ENCODE measurements at places on chromosomes 5 and 9.

DNA sequence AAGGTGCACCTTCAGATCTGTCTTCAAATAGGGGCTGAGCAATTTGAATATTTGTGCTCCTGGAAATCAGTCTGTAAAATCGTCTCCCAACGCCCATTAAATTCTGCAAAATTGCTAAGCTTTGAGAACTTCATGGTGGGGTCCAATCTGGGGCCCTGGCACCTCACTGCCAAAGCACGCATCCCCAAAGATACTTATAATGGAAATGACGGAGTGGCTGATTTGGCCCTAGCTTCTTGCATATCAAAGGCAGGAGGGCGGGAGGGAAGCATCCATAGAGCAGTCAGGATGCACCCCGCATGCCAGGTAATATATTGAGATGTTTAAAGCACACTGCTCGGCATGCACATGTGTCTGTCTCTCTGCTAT, 422.3 kb downstream of the EBF1 start:
- DNase-seq, result no peak

- no peak for DNase-seq
Observed at GRCh38 chr5:123949807-123950340, 437.9 kb downstream of the CSNK1G3 start.

DNA sequence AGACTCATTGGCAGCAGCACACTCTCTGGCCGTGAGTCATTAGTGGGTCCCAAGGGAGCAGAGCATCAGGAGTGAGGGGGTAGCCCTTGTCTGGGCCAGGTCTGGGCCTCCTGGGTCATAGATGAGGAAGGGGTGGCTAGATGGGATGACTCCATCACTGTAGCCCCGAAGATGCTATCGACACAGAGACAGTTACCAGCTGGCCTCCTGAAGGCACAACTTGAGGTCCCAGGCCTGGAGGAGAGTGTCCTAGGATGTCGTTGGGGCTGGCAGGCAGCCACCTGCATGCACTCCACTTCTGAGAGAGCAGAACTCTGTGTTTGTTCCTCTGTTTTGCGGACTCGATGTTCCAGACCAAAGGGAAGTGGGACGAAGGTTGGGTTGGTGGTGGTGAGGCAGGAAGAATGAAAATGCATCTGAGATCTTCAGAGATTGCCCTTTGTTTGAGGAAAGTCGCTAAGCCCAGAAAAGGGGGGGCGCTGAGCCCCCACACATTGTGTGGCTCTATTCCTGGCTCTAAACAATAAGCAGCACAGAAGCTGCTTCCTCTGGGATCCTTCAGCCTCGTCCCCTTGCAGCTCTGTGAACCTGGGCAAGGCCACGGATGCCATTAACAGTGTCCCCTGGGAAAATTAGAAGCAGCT, 4.7 kb downstream of the BTNL9 start:
- DNase-seq, result no peak

DNA sequence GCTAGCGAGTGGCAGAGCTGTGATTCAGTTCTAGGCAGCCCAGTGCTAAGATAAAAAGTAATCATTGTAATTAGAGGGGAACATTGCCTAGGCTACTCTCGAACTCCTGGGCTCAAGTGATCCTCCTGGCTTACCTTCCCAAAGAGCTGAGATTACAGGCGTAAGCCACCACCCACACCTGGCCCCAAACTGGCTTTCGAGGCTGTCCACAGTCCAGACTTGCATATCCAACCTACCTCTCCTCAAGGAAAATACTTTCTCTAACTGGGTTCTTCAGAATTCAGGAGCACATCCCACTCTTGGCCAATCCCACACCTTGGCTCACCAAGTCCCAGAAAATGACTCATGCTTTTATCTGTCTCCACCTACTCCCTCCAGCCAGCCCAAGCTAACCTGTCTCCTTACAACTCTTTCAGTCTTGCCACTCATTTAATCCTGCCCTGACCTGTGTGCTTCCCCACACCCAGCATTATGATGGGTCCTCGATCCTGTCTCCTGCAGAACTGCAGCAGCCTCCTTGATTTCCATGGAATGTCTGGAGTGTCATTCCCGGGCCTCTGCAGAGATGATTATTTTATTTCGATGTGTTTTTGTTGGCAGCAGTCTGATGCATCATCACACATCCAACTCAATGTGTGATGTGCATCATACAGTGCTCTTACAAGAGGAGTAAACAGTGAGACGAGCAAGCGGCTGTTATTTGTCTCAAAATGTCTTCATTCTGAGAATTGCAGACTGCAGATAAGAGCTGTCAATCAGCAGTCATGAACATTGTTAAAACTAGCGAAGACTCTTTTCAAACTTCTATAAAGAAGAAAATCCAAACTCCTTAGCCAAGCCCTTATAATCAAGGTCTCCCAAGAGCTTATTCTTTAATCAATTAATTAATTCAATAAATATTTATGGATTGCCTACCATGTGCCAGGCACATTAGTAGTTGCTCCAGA, 167.3 kb downstream of the SEC61B start:
- DNase-seq, result no peak

- no peak for DNase-seq
Observed at GRCh38 chr5:83917261-83917908, 196.7 kb upstream of the HAPLN1 start.

DNA sequence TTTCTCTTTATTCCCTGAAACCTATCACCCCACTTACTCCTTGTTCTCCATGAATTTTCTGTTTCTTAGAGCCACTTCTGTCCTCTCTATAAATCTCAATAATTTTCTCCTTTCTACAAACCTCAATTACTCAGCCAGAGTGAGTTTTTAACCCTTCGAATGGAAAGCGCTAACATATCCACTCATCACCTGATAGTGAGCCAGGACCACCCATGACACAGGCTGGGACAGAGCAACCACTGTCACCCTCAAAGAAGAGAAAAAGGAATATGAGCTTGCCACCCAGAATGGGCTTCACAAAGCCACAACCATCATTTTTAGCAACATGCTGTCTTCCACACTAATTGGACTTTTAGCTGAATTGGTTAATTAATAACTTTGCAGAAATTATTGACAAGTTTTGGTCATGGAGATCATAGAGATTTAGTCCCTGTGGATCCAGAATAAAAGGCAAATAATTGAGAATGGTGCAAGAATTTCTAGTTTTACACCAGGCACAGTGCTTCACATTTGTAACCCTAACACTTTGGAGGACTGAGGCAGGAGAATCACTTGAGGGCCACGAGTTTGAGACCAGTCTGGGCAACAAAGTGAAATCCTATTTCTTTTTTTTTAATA, 32.1 kb upstream of the SELENOP start:
- no peak for DNase-seq

- no peak for DNase-seq
Observed at GRCh38 chr5:73716284-73716808, 90.3 kb downstream of the ARHGEF28 start.

DNA sequence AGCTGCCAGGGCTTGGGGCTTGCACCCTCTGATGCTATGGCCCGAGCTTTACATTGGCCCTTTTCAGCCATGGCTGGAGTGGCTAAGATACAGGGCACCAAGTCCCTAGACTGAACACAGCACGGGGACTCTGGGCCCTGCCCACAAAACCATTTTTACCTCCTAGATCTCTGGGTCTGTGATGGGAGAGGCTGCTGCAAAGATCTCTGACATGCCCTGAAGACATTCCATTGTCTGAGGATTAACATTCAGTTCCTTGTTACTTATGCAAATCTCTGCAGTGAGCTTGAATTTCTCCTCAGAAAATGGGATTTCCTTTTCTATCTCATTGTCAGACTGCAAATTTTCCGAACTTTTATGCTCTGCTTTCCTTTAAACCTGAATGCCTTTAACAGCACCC, 337.0 kb upstream of the SMC2 start:
- DNase-seq, result no peak

DNA sequence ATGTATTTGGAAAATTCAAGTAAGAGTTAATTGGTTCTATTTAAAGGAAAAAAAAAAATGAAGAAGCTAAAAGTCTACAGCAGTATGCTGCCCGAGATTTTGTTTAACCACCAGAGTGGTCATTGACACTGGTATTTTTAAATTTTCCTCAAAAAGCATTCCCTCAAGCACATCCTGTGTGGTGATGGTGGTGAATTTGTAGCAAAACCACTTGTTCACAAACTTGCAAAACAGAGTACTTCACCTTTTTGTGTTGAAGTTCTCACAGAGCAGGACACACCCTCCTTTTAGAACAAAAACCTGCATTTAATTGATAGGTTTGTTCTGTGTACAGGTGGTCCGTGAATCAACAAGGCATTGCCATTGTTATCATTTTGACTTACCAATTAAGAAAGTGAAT, 374.2 kb downstream of the EFNA5 start:
- no peak for DNase-seq

All from HEK293T (cell line).